ENCODE measurements at places on chromosomes 6 and 20.
A peak's percentile ranks its signal among the peaks of the same experiment; 100 is the strongest.

GRCh38 chr6:119862719-119863118 is 513.2 kb upstream of the MAN1A1 start:
- no peak for DNase-seq

DNA sequence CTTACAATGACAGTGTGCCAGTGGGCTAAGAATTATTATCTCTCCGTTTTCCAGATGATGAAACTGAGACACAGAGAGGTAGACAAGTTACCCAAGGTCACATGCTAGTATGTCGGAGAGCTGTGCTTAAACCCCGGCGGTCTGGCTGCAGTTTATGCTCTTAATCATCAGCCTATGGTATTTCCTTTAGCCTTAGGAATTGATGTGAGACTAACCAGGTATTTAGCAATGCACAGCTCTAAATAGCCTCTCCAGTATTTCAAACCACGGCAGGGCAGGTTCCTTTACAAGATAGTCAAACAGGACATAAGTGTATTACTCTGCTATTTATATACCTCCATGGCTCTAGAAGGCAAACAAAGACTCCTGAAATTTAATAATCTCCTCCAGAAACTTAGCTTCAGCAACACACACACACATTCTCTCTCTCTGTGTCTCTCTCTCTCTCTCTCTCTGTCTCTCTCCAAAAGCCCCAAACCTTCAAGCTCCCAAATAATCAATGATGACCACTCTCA is 142.0 kb upstream of the ZNF217 start:
- no peak for DNase-seq

GRCh38 chr6:148027201-148027600 is 315.4 kb upstream of the SASH1 start:
- DNase-seq = no peak

- no peak for DNase-seq
Measured at GRCh38 chr6:19413323-19413722, 423.8 kb upstream of the ID4 start.

DNA sequence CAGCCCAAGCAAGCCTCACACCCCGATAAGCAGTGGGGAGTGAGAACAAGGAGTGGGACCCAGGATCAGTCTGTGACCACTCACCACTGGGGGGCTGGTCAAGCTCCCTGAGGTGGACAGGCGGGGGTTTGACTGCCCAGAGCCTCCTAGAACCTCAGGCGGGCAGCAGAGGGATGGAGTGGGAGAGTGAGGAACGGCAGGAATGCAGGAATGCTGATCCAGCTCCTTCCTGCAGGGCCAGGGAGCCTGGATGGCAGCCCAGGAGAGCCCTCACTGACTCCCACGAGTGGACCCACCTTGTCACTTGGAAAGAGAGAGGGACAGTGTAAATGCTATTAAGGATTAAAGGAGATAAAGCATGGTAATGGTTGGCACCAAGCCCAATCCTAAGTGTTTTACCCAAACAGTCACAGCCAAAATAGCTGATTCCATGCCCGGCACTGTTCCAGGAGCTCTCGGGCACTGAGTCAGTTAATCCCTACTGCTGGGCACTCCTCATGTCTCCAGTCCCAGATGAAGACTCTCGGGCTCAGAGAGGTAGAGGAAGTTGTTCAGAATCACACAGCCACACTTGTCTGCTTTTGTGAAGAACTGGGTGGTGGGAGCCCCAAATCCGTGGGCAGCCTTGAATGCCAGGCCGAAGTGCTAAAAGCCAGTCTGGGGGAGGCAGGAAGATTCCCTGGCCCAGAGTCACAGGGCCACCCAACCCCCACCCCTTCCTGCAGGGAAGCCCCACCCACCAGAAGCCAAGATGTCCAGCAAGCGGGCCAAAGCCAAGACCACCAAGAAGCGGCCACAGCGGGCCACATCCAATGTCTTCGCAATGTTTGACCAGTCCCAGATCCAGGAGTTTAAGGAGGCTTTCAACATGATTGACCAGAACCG is 3.1 kb downstream of the MYL9 start:
- DNase-seq = no peak

DNA sequence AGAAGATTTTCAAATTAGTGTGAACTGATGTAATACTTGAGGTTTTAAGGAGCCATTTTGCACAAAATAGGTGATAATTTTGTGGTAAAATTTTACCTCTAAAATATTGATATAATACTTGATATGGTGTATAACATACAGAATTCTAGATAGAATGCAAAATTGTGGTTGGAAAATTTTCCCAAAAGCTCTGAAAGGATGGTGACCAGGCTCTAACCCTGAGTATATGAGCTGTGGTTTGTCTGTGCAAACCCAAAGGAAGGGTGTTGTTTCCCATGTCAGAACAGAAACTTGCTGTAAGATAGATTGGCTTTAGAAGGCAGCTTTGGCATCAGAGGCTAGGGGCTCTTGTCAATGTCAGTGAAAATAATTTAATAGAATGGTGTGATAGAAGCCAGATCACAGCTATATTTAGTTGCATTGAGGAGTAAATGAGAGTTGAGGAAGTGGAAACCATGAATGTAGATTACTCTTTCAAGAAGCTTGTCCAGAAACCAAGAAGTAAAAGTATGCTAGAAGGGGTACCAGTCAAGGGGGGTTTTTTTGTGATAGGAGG is 257.7 kb downstream of the FARS2 start:
- DNase-seq = no peak

- peak; percentile 94 for DNase-seq
Measured at GRCh38 chr6:7532232-7532631, 9.2 kb upstream of the DSP start.

GRCh38 chr20:47551222-47551621 is 49.5 kb downstream of the NCOA3 start:
- DNase-seq = no peak

GRCh38 chr6:110331816-110332215 is 26.3 kb downstream of the METTL24 start:
- DNase-seq = no peak

All from T47D (cell line).